Glomerular endothelial cell (primary cell): ENCODE measurements at places on chromosomes 7 and 10. TPM values are rescaled to one million over a fixed set of nuclear protein-coding genes. Genes with fewer than 3 reads are reported as not detected.

DNA sequence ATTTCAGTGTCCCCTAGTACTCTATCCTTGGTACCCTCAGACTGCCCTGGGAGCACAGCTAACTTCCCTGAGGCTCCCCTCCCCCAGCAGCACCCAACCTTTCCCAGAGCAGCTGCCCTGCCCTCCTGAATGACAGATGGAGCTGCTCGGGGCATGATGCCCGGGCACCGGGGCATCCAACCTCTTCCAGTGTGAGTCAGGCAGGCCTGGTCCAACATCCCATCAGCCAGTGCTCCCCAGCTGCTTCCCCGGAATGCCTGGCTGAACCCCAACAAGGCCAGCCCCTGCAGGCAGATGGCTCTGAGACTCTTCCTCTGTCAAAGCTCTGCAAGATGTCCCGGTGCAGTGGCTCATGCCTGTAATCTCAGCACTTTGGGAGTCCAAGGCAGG is 11.9 kb upstream of the TSPAN15 start:
- DNase-seq, result no peak

DNA sequence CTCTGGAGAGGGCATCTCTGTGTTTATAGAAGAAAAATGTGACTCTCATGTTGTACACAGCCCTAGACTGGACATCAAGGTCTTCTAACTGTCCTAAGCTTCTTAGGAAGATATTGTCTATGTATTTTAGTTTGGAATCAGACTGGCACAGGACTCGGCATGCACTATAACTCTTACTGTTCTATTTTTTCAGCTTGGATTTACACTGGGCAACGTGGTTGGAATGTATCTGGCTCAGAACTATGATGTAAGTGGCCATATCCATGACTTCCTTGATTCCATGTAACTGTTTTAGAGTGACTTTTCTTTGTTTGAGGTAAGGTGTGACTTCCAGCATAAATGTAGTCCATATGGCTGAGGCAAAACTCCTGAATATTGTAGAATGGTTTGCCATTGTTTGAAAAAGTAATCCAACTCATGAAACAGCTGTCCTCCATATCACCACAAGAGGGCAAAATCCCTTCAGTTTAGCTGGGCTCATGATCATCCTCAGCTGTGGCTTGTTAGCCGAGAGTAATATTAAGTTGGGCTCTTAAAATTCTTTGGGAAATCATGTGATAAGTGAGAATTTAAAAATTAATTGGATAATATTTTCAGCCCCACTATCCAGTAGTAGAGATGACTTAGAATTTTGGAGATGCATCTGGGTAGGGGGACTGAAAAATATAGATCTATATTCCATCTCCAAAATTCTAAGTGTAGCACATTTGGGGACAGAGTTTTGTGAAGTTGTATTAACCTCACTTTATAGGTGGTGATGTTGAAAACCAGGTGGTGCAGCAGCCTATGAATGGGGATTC is 10.4 kb downstream of the STMP1 start:
- no peak for DNase-seq

GRCh38 chr7:132655131-132655727 is 79.0 kb upstream of the PLXNA4 start:
- DNase-seq, result no peak

DNA sequence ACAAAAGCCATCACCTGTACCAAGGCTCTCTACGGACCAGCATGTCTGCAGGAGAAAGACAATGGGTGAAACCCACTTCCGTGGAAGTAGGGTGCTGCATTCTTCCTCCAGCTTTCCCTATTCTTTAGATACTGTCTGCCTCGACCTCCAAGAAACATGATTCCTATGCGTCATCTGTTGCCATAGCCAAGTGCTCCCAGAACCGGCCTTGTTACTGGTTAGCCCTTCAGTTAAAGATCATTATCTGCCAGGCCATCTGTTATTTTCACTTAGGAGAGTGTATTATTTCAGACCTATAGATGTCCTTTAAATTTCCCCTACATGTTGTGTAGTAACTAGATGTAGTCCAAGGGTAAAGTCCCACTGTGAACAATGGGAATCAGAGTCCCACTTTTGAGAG is 89.0 kb upstream of the KIAA1217 start:
- no peak for DNase-seq

DNA sequence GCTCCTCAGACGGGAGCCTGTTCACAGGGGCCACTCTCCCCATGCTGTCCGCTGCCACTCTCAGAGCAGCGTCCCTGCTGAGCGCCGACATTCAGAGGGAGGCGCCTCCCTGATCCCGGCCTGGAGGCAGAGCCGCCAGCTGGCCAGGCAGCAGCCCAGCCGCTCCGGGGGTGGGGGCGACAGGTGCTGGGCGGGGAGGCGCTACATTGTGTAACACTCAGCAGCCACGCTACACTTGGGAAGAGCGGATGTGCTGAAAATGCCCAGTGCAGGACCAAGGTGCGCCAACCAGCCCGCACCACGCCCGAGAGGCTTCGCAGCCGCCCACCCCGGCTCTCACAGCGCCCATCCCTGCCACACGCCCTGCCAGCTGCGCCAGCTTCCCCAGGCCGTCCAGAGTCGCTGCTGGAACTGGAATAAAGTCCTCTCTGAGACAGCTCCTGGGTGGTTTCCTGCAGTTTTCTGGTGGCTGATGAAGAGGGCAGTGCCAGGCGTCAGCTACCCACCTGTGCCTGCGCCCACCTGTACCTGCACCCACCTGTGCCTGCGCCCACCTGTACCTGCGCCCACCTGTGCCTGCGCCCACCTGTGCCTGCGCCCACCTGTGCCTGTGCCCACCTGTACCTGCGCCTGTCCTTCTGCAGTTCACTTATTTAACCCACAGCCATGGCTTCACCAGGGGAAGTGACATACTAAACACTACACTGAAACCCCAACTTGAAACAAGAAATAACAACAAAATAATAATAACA is 25.7 kb downstream of the STK32C start:
- no peak for DNase-seq

DNA sequence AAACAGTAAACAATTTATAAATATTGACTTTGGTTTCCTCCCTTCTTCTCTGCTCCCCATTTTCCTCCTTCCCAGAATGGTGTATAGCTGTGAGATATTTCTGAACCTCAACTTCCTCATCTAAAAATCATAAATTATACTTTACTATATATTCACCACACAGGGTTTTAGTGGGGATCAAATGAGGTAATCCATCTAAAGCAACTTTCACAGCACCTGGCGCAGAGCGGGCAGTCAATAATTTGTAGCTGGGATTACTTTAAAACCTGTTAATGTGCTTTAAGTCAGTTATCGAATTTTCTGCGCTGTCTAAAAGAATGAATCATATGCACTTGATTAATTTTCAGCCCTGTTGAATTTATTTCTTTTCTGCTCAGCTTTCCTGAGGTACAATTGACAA is 172.7 kb downstream of the PTEN start:
- DNase-seq, result no peak

- DNase-seq, result no peak
These were observed 24.8 kb downstream of the PCBD1 start for GRCh38 chr10:70863470-70864160.

- no peak for DNase-seq
These were observed 24.2 kb downstream of the SH2D4B start for GRCh38 chr10:80561950-80562349.

Gene UPK3BL1
- 13.4 and 24.4 TPM in 2 replicates for total RNA-seq

Gene CEP55
- 6.5 and 18.4 TPM in 2 replicates for total RNA-seq

Gene UNC5B
- 19.5 and 69.5 TPM in 2 replicates for total RNA-seq

DNA sequence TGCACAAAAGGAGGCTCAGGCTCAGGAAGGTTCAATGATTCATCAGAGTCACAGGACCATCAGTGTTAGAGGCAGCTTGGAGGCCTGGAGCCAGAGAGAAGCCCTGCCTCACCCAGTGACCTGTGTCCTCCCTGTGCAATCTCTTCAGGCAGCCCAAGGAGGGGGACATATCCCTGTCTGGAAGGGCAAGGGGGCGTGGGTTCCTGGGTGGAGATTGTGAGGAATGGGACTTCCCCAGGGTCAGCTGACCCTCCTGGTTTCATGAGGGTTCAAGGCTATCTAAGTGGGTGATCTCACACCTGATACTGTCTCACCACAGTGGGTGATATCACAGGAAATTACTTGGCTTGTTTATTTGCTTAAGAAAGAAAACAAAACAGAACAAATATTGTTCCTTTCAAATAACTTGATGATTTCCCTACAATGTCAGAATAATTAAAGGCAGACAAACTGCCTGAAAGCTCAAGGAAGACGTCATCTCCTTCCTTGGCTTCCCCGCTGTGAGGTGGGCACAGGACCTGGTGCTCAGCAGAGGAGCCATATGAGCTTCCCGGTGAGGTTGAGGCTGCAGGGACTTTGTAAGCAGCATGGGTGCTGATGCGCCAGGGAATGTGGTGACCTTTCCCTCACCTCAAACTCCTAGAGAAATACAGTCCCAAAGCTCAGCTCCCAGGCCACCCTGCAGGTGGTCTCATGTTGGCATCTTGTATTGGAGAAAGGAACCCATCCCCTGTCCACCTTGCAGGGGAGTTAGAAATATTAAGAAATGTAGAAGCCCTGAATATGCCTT is 763.2 kb downstream of the GRID1 start:
- no peak for DNase-seq

Gene GDF2
- not detected in 2 replicates for total RNA-seq

Gene SCART1
- 0.44 and 1.3 TPM in 2 replicates for total RNA-seq

Gene LGI1
- not detected in 2 replicates for total RNA-seq

Gene ACTR3C
- 0.53 and 2.1 TPM in 2 replicates for total RNA-seq

Gene MSS51
- 1.3 and 2.4 TPM in 2 replicates for total RNA-seq

Gene SPDYE9
- total RNA-seq, result not detected in 2 replicates

- peak; percentile 47 for DNase-seq
These were observed 209.4 kb upstream of the KLF14 start for GRCh38 chr7:130943336-130943901.

Gene MCM10
- total RNA-seq, result 2.9 and 13.2 TPM in 2 replicates

Gene PRSS37
- total RNA-seq, result not detected in 2 replicates

Gene FLNC
- total RNA-seq, result 131 and 170 TPM in 2 replicates

DNA sequence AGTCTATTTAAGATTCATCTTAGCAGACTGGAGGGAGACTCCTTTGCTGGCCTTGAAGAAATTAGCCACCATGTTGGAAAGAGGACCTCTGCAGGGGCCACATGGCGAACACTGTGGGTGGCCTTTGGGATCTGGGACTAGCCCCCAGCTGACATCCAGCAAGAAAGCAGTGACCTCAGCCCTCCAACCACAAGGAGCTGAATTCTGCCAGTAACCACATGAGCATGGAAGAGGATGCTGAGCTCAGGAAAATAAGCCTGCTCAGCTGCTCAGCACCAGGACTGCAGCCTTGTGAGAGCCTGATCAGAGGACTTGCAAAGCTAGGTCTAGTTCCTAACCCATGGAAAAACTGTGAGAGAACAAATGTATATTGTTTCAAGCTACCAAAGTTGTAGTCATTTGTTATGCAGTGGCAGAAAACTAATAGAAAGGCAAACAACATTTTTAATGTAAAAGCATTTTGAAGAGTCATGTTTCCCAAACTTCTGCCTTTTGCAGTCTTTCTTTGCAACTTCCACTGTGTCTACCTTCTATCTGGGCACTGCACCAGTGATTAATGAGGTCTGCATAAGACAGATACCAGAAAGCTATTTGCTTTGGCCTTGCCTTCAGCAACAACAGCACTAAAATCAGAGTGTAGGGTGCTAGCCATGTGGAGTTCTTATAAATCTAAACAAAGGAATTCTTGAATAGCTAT is 183.7 kb downstream of the FGFR2 start:
- DNase-seq, result no peak

DNA sequence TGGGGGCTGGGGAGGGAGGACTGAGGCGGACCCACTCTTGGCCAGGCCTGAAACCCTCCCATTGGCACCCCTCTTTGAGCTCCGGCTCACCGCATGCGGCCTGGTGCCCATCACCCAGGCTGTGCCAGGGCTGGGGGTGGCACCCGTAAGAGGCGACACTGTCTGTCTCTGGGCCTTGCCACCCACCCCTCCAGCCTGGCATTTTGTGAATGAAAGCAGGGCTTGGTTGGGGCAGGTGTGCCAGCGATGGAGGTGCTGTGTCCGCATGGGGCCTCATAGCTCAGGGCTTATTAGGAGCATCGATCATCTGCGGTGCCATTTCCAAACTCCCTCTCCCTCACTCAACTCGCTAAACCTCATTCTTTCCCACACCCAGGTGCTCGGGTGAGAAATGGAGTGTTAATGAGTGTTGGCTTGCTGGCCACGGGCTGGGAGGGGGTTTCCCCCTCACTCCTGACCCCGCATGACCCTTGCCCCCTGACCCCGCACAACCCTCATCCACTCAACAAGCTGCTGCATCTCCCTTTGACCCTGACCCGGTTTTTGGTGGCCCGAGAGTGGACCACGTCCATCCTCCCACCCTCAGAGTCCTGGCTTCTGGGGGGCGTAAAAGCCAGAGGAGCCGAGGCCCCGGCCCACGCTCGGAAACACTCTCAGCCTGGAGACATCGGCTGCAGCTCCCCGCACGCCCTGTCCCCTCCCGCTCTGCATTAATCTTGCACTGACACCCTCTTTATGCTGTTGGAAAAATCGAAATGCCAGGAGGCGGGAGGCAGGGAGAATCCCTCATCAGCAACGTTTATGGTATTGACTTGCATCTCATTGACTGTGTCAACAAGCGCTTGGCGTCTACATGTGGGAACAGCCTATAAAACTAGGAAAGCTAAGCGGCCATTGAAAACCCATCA is 161.2 kb downstream of the DNAJB6 start:
- no peak for DNase-seq

Gene MEOX2
- 0.68 and 1.3 TPM in 2 replicates for total RNA-seq

- DNase-seq, result no peak
These were observed 281.7 kb downstream of the AHR start for GRCh38 chr7:17580141-17580540.

DNA sequence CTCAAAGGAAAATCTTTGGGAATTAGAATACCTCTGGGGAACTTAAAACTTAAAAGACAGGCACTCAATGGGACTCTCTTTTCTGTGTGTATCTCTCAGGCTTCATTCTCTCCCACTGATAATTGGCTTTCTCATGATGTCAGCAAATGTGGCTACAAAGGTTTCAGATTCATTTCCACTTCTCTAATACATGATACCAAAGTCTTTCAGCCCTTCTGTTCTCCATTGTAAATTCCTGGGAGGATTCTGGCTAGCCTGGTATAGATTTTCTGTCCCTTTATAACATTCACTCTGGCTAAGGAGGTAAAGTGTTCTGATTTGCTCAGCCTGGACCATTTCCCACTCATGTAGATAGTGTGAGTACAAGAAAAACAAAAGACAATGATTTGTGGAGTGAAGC is 606.2 kb downstream of the PCDH15 start:
- DNase-seq, result no peak

- DNase-seq, result no peak
These were observed 50.8 kb upstream of the SLC29A3 start for GRCh38 chr10:71268247-71268691.

DNA sequence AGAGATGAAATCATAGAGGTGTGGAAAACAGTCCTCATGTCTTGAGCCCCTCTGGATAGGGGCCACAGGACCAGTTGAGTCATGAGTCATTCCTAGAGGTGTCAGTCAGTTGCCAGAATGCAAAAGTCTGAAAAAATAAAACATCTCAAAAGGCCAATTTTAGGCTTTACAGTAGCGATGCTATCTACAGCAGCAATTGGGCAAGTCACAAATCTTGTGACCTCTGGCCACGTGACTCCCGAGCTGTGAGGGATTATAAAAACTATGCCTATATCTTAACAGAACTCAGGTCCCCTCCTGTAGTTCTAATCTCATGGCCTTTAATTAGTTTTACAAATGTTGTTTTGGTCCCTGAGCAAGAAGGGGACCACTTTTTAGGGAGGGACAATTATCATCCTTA is 15.6 kb upstream of the TAS2R41 start:
- no peak for DNase-seq

- DNase-seq, result no peak
These were observed 376.1 kb upstream of the MTPN start for GRCh38 chr7:136353287-136353686.

GRCh38 chr10:98511876-98512275 is 65.1 kb upstream of the HPS1 start:
- DNase-seq, result no peak

Gene GPR37
- total RNA-seq, result 1.2 and 2.2 TPM in 2 replicates

GRCh38 chr7:116582806-116583444 is 58.1 kb downstream of the CAV1 start:
- no peak for DNase-seq
